Ammon's horn (tissue), 1 donor: ENCODE measurements at places on chromosomes 6 and 20.

DNA sequence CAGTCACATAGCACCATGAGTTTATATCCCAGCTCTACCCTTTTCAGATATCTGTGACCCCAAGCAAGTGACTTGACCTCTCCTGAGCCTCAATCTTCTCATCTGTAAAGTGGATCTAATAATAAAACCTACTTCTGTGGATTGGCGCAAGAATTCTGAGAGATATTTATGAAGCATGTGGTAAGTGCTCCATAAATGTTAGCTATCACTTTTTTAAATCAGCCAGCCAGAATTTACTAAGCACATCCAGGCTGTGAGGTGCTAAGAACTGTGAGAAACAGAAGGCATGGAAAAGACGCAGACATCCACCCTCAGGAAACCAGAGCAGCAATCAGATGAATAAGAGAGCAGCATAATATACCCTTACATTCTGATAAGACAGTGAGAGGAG lies 862 bp downstream of the C20orf96 start:
- no peak for DNase-seq

- no peak for DNase-seq
These were observed 17.6 kb upstream of the HLA-A start for GRCh38 chr6:29924731-29925130.

DNA sequence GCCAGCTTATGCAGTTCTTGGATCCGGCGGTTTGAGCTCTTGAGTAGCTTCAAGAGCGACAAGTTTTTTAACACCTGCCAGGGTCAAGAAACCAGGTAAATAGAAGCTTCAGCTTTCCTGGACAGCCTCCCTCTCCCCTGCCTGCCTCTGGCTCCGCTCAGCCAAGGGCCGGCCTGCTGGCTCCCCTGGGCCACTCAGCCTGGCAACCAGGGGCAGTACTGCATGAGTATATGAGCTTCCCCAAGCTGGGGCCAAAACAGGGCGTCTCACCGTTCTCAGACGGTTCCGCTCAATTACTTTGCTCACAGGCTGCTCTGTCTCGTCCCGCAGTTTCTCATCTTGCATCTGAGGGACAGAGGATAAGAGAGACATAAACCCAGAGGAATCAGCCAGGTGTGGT lies 856 bp downstream of the TP53TG5 start:
- no peak for DNase-seq

DNA sequence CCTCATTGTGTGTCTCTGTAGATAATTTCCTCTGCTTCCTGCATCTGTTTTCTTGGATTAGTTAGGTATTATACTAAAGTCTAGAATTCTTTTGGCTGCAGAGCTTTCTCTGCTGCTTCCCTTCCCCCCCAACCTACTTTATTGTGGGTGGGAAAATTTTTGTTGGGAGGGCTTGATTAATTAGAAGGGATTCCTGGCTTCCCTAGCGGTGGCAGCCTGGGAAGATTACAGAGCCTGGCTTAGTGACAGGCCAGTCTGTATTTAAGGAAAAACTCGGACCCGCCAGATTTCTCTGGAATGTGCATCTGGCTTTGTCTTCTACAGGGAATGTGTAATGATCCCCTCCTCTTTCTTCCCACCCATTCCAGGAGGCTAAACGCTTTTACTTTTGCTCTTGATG lies 31.2 kb downstream of the SLX4IP start:
- DNase-seq, result no peak

GRCh38 chr20:16462711-16463110 lies 110.5 kb downstream of the KIF16B start:
- no peak for DNase-seq

- DNase-seq, result no peak
These were observed 39.7 kb downstream of the RIPOR3 start for GRCh38 chr20:50651676-50652075.

GRCh38 chr20:652615-653109 lies 338 bp downstream of the SRXN1 start:
- DNase-seq, result no peak

DNA sequence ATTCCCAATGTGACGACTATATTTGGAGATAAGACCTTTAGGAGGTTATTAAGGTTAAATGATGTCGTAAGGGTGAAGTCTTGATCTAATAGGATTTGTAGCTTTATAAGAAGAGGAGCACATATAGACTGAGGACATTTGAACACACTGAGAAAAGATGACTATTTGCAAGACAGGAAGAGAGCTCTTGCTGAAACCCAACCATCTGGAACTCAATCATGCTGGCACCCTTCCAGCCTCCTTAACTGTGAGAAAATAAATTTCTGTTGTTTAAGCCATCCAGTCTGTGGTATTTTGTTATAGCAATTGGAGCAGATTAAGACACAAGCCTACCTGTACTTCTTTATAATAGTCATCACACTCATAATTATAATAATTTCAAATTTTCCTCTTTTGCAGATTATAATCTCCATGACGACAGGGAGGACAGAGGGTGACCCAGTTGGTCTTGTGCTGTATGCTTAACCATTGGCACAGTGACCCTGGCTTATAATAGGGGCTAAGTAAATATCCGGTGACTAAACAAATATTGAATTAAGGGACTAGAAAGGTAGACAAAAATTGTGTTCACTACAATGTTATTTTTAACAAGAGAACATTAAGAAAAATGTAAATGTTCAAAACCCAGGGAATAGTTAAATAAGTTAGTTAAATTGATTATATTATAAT lies 206.4 kb upstream of the HDDC2 start:
- peak; percentile 50 for DNase-seq

DNA sequence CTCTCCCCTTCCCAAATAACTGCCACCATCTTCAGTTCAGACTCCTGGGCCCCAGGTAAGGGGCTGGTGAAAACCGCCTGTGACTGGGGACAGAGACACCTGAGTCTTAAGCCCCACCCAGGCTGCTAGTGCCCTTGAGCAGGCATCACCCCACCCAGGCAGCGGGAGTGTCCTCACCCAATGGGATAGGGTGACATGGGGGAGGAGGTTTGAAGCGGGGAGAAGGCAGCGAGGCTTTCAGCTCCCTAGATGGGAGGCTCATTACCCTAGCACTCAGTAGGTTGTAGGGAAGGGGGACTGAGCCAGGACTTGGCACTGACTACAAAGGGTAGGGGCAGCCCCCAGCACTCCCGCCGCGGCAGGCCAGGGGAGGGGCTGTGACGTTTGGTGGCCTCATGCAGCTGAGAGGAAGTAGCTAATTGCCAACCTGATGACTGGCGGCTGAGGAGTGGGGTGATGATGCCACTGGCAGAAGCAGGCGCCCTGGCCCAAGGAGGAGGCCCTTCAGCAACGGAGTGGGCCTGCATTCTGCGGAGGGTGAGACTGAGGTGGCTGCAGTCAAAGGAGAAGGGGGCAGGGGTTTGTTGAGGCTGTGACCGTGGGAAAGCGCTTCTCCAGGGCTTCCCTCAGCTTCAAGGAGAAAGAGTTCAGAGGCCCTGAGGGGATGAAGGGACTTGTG lies 126.9 kb downstream of the MRPL14 start:
- no peak for DNase-seq

GRCh38 chr20:36210436-36211021 lies 25.7 kb upstream of the AAR2 start:
- DNase-seq, result no peak

GRCh38 chr6:6742535-6742934 lies 154.0 kb downstream of the LY86 start:
- no peak for DNase-seq
